Sciatic nerve (tissue), 2 donors: ENCODE measurements at places on chromosomes 5 and 9. TPM values are rescaled to one million over a fixed set of nuclear protein-coding genes. Genes with fewer than 3 reads are reported as not detected.

GRCh38 chr5:172749076-172749475, 21.9 kb downstream of the DUSP1 start:
- no peak for DNase-seq

RUSC2 gene
- total RNA-seq: 45.7 TPM

DYNC2I2 gene
- total RNA-seq: 28.4 TPM

DNA sequence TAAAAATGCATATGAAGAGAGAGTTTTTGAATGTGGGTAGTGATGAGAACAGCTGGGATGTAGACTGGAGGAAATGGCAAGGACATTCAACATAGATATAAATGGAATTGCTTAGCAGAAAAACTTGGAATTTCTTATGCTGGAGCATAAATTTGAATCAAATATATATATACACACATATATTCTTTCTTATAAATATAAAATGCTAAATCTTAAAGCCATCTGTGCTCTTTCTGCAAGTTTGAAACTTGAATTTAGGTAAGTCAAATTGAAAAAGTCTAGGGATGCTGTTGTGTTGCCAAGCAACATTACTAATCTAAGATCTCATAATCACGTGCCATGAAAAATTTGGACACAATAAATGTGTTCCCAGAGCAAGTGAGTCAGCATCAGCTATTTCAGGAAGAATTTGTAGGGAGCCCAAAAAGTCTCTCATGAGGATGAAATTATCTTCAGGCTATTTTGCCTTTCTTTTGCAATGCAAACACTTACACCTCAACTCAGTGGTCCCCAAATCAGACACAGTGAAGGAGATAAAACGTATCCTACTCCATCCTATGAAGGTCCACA, 58.4 kb upstream of the ALDH1A1 start:
- no peak for DNase-seq

DND1 gene
- 1.4 TPM for total RNA-seq

- no peak for DNase-seq
These were observed 65.5 kb upstream of the HSPB3 start for GRCh38 chr5:54390015-54390414.

KIF27 gene
- 10.7 TPM for total RNA-seq

CARD9 gene
- 4.0 TPM for total RNA-seq

DNA sequence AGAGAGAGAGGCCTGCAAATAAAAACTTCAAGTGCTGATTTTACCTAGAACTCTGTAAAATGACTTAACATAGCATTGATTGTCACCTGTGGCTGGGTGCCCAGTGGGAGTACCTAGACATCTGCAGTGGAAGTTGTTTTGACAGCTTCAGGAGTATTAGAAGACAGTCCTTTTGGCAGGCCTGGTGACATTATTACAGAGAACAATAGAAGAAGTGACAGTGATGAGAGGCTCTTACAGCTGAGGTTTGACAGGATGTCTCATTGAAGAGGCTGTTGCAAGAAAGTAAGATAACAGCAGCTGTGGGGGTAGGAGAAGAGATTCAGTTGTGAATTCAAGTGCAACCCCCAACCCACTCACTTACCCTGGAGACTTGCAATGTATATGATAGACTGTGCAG, 27.9 kb upstream of the MUSK start:
- no peak for DNase-seq

DNA sequence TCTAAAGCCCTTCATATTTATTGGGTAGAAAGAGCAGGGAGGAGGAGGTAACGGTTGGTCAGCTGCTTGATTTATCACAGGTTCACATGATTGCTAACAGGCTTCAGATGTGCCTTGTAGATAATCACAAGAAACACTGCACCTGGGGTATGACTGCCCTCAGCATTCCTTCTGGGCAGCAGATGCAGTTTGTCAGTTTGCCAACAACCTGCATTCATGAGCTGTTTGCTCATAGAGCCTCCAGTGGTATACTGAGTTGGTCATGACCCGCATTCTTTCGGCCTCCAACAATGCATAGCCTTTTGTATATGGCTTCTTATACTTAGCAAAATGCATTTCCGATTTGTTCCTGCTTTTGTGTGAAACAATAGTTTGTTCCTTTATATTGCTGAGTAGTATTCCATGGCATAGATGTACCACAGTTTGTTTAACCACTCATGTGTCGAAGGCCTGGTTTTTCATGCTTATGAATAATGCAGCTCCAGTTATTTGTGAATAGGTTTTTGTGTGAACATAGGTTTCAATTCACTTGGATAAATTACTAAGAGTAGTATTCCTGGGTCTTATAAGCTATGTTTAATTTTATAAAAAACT, 83.6 kb downstream of the ARHGEF28 start:
- no peak for DNase-seq

DNA sequence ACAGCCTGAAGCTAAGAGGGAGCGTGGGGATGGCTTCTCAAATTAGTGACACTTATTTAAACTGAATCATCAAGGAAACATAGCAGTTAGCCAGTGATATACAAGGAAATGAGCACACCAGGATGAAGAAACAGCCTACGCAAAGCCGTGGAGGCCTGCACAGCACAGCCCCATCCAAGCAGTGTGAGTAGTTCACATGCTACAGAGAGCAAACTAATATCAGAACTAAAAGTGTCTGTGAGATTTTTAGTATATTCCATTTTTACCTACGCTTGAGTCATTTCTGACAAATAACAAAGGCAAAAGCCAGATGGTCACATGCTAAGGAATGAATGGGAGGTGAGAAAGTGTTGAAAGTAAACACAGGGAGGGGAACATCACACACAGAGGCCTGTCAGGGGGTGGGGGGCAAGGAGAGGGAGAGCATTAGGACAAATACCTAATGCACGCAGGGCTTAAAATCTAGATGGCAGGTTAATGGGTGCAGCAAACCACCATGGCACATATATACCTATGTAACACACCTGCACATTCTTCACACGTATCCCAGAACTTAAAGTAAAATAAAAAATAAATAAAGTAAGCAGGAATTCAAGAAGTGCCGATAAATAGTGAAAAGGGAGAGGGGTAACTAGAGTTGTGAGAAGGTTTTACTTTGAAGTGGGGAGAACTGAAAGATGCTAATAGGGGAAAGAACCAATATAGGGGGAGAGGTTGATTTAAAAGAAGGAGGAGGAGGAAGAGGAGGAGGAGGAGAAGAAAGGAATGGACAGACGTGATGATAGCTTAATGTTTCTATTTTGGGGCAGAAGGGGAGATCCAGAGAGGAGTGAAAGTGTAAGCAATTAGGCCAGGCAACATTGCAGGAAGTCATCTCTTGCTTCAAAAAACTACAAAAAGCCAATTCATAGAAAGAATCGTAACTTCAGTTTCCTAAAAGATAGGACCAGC, 100.9 kb upstream of the PTGER4 start:
- no peak for DNase-seq

DNA sequence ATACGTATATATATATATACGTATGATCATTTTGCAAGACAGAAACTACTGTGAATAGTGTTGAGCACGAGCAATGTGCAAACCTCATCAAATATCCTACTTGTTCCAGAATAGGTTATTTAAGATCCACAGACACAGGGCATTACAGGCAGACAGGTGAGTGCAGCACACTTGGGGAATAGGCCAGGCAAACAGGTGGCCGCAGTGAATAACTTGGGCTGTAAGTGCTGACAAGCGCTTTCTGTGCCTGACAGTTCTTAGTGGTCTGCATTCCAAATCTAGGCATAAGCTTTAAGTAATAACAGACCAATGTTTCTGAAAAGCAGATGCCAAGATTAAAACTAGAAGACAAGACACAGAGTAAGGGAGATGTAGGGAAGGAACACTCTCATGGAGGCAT, 77.9 kb downstream of the LHFPL2 start:
- no peak for DNase-seq

GRCh38 chr5:74316064-74316603, 324.4 kb downstream of the ENC1 start:
- no peak for DNase-seq

GRCh38 chr9:89972535-89972934, 367.7 kb downstream of the GADD45G start:
- no peak for DNase-seq

- peak; percentile 64 for DNase-seq
These were observed 34.8 kb upstream of the TRIO start for GRCh38 chr5:14108170-14108996.

DNA sequence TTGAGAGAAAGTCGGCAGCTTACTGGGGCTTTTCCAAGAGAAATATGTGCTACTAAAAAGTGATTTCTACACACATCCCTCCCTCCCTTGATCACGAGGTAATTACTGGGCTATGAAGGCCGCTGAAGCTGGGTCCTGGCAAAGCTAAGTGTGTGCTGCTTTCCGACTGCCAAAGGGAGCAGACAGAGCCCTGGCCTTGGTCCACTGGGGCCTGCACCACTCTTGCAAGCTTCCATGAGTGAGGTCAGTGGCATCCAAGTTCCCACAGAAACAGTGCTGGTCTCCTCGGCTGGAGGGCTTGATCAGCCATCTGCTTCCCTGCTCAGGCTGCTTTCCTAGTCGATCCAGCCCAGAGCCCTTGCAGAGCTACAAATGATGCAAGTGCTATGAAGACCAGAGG, 154.8 kb upstream of the LHFPL2 start:
- DNase-seq: peak; percentile 75

DNA sequence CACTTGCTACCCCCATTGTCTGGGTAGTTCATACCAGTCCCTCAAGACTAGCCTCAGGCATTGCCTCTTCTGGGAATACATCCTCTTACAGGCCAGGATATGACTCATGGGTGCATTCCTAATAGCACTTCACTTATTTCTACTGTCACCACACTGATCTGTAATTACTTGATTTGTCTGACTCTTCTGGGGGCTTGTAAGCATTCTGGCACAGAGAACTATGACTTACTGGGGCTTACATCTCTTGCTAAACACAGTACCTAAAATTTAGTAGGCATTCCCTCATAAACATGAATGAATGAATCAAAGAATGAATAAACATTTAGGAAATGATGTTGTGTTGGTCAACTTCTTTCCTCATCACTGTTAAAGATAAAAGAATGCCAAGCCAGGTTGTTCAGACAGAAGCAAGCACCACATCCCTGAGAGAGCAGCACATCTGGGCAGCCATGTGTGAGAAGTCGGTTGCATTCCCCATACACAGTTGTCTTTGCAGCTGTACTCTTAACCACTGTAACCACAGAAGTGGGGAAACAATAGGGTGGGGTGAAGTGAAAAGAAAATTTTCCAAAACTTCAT, 27.6 kb downstream of the IL7R start:
- DNase-seq: no peak

DNA sequence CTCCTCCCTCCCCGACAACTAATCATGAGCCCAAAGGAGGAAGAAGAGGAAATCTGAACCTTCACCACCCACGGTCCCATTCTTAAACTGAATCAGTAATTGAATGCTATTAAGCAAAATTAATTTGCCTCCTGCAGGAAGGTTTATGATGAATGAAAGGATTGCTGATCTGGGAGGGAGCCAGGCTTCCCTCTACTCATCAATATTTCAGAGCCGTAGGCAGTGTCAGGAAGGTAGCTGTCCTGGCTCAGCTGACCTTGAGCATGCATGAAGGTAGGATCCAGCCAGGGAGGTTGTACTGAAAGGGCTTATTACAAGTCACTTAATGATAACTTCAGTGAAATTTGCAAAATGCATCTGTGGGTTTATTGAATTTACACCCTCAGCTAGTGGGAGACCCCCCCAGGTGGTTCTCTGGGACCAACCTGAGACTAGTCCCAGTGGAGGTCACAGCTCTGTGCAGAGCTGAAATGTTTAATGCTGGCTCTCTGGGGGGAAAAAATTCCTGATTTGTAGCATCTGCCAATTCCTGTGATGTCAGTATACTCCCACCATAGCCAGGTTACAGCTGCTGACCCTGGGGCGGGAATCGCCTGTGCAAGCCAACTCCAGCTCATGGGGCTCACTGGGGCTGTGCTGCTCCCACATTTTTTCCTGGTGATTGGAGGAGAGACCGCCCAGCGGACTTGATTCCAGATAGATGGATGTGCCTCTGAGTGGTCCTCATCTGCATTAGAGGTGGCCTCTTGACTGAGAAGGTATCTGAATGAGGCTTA, 47.9 kb upstream of the NCS1 start:
- no peak for DNase-seq

- DNase-seq: no peak
These were observed 53.0 kb downstream of the IL31RA start for GRCh38 chr5:55904152-55904551.

TTC23L gene
- total RNA-seq: 5.9 TPM

CARTPT gene
- not detected for total RNA-seq

CBY3 gene
- not detected for total RNA-seq

TLR4 gene
- 25.3 TPM for total RNA-seq

LHX6 gene
- 11.5 TPM for total RNA-seq

DNA sequence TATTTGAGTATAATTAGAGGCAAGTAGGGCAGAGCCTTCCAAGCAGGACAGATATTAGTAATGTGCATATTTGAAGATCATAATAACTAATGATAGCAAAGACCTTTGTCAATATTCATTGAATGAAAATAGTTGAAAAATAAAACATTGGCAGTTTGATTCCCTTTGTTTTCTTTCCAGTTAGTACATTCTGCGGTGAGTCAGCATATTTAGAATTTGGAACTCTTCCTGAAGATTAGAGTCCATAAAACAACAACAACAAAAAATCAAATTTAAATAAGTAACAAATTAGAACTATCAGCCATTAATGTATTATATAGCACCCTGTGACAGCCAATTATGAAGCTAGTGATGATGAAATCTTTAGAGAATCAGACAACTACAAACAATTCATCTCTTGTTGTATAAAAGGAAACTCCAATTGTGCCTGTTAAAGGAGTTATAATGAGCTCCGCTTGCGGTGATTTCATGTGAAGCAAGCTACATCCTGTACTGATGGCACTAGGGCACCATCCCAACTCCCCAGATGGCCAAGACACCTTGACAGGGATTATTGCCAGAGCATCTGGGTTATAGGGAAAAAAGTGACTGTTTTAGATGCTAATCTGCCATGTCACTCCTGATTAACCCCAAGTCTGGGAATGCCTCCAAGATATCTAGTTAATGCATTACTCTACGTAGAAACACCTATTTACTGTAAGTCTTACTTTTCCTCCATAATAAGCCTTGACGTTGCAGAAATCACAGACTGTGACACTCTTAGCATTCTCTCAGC, 6.8 kb downstream of the IFNA8 start:
- DNase-seq: no peak

DNA sequence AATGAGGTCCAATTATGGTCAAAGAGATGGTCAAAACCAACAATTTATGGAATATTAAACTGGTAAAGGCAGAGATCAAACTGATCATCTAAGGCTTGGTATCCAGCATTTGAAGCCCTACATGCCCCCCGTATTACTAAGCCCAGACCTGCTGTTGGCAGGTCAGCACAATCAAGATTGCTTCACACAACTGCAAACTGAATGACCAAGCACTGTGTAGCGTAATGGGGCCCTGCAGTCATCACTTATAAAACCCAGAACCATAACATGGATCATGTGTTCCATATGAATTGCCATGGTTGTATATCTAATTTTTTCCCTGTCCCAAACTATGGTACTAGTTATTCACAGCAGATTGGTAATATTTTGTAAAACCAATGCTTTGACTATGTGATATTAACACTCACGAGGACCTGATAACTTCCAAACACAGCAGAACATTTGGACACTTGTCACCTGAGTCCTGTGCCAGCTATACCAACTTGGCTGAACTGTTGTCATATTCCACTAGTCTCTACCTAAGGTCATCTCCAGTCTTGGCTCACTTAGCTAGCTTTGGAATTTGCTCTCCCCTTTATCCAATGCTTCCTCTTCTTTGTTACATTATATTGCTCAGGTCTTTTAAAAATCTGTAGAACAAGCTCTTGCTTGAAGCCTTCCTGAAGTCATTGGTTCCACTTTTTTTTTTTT, 81.7 kb upstream of the HMHB1 start:
- no peak for DNase-seq

GRCh38 chr9:97895211-97895610, 27.1 kb downstream of the TRMO start:
- DNase-seq: no peak

GRCh38 chr9:2559192-2560152, 62.1 kb upstream of the VLDLR start:
- peak; percentile 76 for DNase-seq

GRCh38 chr9:101117161-101117560, 88.6 kb downstream of the PLPPR1 start:
- DNase-seq: no peak
